ENCODE measurements at places on chromosomes 5 and 9.

DNA sequence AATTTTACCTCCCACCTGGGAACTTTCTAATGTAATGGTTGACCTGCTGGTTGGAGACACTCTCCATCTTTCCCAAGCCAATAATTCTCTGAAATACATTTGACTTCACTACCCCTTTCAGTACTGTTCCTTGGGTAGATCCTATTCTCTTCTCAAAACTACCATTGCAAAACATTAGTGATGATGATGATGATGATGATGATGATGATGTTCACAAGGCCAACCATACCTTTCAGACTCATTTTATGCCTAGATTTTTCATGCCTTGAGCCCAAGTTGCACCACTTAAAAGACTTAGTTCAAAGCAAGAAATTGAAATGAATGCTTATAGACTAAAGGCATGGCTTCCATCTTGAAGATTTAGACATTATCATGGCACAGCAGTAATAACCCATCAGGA lies 1141.1 kb upstream of the DMAC1 start:
- no peak for DNase-seq

DNA sequence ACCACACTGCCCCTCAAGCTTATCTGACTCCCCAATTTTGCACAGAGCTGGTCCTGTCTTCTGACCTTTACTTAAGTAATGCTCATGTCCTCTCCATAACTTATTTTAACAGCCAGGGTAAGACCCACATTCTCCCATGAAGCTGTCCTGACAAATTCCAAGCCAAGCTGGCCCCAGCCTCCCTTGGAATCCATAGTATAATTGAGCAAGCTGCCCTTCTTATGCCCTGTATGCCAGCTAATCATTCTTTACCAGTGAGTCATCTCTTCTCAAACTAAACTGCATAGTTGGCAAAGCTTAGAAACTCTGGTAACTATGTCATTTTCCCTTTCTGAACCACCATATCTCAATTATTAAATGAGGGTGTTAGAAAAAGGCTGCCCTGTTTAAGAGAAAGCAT lies 92.4 kb downstream of the NFIB start:
- DNase-seq, result peak; percentile 66

DNA sequence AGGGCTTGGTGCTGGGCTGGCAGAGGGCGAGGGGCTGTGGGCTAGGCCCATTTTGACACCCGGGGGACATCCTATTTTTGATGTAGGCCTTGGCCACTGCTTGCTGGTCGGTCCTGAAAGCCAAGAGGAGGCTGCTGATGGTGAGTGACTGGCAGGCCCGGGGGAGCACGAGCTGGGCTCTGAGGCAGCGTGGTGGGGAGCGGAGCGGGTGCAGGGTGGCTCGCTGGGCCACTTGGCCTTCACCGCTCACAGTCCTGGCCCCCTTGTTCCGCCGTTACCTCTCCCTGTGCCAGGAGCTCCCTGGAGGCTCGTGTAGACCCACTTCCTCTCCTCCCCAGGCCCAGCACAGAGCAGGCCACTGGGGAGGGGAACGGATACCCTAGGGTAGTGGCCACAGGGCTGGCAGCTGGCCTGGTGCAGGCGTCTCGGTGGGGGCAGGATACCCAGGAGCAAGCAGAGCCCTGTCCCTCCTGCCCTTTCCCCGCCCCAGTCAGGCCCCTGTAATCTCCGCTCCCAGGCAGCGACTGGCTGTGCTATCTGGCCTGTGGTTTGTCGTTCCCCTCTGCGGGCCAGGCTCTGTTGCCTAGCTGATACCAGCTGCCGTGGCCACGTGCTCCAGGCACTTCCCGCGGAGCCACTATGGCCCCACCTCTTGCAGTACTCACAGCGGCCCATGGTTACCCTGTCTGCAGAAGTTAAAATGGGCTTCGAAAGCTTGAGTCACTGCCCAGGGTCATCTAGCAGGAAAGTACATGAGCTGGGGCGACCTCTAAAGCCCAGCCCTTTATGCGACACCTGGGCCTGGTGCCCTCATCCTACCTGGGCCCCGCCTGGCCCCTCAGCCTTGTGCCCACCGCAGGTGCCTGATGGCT lies 11.7 kb upstream of the DOLPP1 start:
- DNase-seq, result peak; percentile 52

DNA sequence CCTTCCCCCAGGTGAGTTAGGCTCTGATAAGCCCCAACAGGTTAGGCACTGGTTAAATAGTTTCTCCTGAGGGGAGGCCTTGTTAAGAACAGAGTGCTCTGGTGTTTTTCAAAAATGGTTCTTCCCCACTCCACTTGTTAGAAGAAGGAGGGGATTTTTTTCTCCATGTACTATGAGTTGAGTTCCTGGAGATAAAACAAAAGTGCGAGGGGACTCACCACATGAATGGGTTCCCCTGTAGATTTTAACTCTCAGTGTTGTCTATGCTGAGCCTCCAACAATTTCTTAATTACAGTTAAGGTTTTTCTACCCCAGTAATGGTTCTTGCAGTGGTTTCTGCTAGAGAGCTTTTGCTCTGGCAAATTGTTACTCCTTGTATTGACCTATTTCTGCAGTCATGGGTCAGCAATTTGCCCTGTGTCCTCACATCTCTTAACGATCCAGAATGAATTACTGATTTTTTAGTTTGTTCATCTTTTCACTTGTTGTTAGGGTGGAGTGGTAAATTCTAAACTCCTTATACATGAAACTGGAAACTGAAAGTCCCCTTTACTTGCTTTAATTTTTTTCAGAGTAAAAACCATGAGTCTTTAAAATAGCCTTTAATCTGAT lies 44.4 kb downstream of the SCAMP1 start:
- DNase-seq, result no peak

DNA sequence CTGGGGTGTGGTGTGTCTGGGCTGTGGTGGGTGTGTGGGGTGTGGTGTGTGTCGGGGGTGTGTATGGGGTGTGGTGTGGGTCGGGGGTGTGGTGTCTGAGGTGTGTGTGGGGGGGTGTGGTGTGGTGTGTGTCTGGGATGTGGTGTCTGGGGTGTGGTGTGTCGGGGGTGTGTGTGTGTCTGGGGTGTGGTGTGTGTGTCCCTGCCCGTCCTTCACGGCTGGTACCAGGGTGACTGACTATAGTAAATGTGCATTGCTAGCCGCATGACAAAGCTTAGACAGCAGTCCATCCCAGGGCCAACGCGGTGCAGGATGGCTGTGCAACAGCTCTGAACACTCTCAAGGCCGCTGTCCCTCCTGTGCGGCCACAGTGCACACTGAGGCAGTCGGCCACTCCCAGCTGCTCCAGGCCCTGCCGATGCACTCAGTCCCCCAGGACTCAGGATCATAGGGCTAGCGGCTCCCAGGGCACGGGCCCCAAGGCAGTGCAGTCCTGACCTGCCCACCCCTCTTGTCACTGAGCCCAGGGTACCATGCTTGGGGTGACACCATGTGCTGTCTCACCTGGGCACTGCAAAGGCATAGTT lies 54.0 kb downstream of the SECISBP2 start:
- no peak for DNase-seq

- no peak for DNase-seq
Observed at GRCh38 chr5:176995122-176995490, 11.5 kb downstream of the UIMC1 start.

GRCh38 chr9:4424038-4424437 lies 66.2 kb upstream of the SLC1A1 start:
- no peak for DNase-seq

DNA sequence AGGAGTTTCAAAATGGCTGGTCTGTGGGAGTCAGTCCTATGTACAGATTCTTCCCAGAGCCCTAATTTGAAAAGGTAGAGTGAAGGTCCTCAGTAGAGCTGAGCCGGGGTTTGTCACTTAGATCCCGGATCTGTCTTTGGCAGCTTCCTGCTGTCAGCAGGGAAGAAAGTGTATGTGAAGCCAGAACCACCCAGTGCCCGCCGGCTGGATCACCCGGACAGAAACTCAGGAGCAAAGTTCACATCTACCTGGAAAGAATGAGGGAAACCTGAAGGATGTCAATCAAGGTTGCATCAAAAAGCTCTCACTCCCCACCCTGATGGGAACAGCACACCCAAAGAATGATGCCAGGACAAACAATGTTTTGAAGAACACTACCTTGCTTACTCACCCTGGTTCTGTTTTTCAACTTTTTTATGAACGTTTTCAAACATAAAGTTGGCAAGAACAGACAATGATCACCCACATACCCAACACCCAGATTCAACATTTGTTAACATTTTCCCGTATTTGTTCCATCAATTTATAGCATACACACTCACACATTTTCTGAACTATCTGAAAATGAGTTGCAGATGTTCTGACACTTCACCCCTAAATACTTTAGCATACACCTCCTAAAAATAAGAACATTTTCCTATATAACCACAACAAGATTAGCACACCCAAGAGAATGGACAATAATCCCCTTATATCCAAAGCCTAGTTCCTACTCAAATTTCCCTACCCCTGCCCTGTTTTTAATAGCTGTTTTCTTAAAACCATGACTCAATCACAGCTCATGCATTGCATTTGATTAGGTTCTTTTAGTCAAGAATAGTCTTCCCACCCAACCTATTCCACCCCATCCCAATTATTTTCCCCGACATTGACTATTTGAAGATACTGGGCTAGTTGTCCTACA lies 133.9 kb downstream of the LHFPL2 start:
- no peak for DNase-seq

GRCh38 chr9:71791875-71792274 lies 23.6 kb upstream of the CEMIP2 start:
- DNase-seq, result no peak

- no peak for DNase-seq
Observed at GRCh38 chr5:153896117-153896516, 142.6 kb downstream of the FAM114A2 start.

GRCh38 chr5:44532981-44533380 lies 143.8 kb upstream of the FGF10 start:
- no peak for DNase-seq
